ENCODE measurements at places on chromosomes 12 and 14.

GRCh38 chr14:51445001-51445390 is 204.9 kb downstream of the TMX1 start:
- DNase-seq, result no peak

- DNase-seq, result no peak
These were observed 198.9 kb downstream of the RBM19 start for GRCh38 chr12:113766879-113767878.

DNA sequence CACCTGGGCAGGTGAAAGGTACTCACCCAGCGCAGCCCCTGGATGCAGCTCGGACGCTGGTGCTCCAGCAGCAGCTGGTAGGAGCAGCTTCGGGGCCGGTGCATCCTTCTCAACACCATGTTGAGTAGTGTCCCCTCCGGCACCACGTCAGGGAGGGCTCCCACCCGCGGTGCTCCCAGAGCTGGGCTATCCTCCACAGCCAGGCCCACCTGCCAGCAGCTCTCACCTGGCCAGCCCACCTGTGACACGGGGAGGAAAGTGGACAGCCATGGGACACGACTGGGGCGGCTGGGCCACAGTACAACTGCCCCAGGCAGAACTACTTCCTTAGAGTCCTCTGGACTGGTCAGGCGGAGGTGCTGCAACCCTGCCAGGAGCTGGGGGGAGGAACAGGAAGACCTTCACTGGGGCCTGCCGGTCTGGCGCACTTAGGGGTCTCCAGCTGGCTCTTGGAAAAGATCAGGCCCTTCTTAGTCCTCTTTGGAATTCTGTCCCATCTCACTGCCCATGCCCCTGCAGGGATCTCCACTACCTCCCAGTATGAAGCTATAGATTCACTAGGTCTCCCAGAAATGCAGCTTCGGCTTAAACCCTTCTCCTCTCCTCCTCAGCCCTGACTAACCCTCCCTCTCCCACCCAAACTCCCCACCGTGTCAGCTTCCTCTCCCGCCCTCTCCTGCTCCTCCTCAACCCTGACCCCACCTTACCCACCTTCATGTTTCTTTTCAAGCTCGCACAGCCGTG is 668 bp downstream of the RAPGEF3 start:
- DNase-seq, result no peak

GRCh38 chr14:104149617-104150135 is 11.3 kb downstream of the KIF26A start:
- no peak for DNase-seq

DNA sequence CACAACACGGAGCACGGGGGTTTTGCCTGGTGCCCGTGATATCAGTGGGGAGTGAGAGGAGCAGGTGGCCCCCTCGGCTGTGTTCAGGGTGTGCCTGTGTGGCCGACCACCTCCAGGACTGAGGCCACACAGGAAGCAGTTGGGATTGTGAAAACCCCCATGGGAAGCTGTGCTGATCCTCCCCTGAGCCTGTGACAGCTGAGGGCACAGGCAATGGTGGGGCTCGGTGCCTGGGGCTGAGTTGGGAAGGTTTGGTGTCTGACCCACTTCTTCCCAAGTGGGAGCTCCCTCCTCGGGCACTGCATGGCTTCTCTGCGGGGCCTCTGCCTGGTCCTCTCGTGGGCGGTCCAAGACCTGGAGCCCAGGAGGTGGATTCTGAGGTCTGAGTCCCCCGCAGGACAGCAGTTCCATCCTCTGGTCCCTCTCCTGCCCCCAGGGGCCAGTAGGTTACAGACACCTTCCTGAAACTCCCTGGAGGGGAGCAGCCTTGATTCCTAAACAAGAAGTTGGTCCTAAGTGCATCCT is 17.9 kb downstream of the PACS2 start:
- DNase-seq, result no peak

GRCh38 chr14:103502877-103503276 is 19.8 kb downstream of the CKB start:
- no peak for DNase-seq

DNA sequence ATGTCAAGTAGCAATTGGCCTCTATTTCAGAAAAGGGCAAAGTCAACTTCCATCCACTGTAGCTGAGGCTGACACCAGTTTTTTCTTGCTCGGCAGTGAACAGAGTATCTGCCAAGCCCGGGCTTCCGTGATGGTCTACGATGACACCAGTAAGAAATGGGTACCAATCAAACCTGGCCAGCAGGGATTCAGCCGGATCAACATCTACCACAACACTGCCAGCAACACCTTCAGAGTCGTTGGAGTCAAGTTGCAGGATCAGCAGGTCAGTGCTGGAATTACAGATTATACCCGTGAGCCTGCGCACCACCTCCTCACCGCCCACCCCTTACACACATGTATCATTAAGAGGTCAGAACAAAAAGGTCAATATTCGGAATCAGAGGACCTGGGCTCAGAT is 19.4 kb downstream of the EVL start:
- DNase-seq, result no peak

- DNase-seq, result no peak
These were observed 1552.1 kb upstream of the SEL1L start for GRCh38 chr14:83085725-83086124.

DNA sequence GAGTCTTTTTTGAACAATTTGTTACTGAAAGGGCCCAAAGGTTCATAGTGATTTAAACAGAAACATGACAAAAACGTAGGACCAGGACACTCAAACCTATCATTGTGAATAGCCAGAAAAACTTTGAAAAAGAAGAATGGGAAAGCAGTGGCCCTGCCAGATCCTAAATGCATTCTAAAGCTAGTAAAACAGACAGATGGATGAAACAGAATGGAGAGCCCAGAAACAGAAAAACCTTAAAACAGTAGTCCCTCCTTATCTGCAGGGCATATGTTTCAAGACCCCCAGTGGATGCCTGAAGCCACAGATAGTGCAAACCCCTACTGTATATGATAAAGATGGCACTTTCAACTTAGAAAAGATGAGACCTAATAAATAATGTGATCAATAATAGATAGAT is 93.7 kb downstream of the KICS2 start:
- no peak for DNase-seq

GRCh38 chr14:100159094-100159864 is at the start of gene DEGS2:
Gene DEGS2 (minus strand): TSS chr14:100159645. CDS start chr14:100159587, 58 bp downstream.
- no peak for DNase-seq

DNA sequence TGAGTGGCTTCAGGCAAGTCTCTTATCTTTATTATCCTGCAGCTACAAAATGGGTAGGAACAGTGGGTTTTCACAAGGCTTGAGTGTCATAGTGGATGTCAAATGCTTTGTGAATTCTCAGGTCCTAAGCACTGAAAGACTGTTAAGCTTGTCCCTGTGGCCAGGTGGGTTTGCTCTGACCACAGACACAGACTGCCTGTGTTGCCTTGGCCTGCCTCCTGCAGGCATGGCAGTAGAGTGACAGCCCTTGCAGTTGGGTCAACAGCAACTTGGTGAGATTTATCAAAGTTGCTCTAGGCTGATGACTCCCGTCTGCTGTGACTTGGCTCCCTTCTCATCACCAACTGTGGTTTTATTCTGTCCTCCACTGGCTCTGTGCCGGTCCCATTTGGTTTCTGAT is 520.0 kb upstream of the CCDC196 start:
- DNase-seq, result no peak

- no peak for DNase-seq
These were observed 16.3 kb upstream of the METTL17 start for GRCh38 chr14:20973501-20973900.

DNA sequence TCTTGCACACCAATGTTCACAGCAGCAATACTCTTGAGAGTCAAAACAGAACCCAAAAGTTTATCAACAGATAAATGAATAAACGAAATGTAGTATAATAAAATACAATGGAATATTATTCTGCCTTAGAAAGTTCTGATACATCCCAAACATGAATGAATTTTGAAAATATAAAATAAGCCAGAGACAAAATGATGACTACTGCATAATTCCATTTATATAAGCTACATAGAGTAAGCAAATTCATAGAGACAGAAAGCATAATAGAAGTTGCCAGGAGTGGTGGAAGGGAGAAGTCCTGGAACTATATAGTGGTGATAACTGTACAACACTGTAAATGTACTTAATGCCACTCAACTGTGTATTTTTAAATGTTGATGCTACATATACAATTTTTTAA is 21.1 kb downstream of the KDM5A start:
- DNase-seq, result no peak

GRCh38 chr12:640773-641172 is 22.5 kb downstream of the NINJ2 start:
- DNase-seq, result no peak

DNA sequence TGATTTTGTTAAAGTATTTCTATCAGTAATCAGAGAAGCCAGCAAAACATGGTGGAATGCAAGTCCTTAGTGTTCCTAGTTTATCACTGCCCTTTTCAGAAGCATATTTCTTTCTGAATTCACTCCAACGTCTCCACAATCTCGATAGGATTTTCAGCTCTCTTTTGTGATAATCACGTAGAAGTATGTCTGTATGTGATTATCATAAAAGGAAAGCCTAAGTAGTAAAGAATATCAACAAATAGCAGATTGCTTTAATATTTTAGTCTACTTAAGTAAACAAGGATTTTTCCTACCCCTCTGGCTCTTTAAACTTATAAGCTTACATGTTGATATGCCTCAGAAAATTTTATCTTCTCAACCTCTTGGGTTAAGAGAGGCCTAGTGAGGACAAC is 147.4 kb upstream of the NUDT4 start:
- no peak for DNase-seq

- DNase-seq, result no peak
These were observed 503.2 kb downstream of the MED13L start for GRCh38 chr12:115774148-115774895.

- no peak for DNase-seq
These were observed 28.7 kb downstream of the HELB start for GRCh38 chr12:66331016-66331415.

DNA sequence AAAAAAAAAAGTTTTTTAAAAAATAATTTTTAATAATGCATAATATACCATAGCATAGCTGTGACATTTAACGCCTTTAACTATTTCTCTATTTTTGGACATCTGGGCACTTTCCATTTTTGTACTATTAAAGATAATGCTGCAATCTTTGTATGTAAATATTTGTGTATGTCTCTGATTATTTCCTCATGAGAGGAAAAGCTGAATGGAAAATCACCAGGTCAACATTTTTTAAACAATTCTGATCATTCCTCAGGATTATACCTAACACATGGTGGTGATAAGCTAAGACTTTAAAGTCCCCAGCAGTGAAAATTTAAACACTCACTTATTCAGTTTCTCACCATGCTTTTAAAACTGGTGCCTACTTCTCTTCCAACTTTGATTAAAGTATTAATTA is 31.3 kb upstream of the NR1H4 start:
- DNase-seq, result no peak

DNA sequence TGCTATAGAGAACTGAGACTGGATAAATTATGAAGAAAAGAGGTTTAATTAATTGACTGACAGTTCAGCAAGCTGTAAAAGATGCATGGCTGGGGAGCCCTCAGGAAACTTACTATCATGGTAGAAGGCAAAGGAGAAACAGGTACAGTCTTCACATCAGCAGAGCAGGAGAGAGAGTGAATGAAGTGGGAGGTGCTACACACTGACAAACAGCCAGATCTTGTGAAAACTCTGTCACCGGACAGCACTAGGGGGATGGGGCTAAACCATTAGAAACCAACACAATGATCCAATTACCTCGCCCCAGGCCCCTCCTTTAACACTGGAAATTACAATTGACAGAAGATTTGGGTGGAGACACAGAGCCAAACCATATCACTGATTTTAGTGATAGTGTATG is 682.4 kb downstream of the SLC16A7 start:
- DNase-seq, result no peak

- no peak for DNase-seq
These were observed 345.9 kb downstream of the DPF3 start for GRCh38 chr14:72547999-72548398.

DNA sequence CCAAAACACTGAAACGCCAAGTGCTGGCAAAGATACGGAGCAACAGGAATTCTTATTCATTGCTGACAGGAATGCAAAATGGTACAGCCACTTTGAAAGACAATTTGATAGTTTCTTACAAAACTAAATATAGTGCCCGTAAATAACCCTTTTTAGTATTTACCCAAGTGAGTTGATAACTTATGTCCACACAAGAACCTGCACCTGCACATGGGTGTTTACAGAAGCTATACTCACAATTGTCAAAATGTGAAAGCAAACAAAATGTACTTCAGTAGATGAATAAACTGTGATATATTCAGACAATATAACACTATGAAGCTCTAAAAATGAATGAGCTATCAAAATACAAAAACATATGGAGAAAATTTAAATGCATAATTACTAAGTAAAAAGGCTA is 86.6 kb downstream of the ATXN7L3B start:
- no peak for DNase-seq

GRCh38 chr14:63638493-63638892 is 3.2 kb downstream of the WDR89 start:
- DNase-seq, result no peak

DNA sequence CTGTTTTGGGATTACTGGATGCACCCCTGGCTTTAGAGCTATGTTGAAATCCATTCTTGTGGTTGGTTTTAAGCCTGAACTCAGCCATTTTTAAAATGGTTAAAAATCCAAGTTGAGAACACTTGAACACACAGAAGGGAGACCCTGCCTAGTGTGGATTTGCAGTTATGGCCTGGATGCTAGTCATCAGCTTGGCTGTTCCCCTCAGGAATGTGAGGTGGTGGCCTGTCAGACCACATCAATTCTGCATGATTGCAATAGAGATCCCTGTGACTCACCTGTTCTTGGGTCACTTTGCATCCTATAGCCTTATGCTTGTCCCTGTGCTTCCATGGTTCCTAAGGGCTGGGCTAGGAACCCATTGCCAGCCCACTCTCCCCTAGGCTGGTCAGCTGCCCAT is 454.1 kb downstream of the ATP23 start:
- DNase-seq, result no peak

DNA sequence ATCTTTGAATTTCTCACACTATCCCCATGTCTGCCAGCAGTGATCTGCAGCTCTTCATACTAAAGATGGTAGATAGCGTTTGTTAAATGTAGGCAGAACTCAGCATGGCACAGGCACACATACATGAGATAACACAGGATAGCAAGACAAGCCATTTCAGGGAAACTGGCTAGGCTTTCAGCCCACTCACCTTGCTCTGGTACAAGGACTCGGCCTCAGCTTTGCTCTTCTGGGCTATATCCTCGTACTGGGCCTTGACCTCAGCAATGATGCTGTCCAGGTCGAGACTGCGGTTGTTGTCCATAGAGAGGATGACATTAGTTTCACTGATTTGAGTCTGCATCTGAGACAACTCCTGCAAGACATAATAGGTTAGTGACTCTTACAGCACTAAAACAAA is 3.1 kb downstream of the KRT1 start:
- DNase-seq, result no peak

- no peak for DNase-seq
These were observed 4.8 kb downstream of the RNF34 start for GRCh38 chr12:121404734-121405133.

GRCh38 chr12:27987331-27987730 is 14.8 kb upstream of the PTHLH start:
- DNase-seq, result no peak

DNA sequence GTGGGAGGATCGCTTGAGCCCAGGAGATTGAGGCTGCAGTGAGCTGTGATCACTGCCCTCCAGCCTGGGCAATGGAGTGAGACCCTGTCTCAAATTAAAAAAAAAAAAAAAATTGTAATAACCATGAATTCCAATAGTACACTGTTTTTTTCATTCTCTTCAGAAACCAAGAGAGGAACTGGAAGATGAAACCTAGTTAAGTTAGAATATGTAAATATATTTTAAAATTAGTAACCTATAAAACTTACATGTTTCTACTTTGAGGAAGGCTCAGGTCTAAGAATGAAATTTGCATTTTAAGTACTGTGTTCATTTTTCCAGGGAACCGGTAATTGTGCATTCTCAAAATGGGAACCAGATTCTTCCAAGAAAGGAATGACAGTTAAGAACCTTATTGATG is 18.8 kb downstream of the KNTC1 start:
- no peak for DNase-seq
